ENCODE measurements at places on chromosomes 16 and 17.
A peak's percentile ranks its signal among the peaks of the same experiment; 100 is the strongest.

DNA sequence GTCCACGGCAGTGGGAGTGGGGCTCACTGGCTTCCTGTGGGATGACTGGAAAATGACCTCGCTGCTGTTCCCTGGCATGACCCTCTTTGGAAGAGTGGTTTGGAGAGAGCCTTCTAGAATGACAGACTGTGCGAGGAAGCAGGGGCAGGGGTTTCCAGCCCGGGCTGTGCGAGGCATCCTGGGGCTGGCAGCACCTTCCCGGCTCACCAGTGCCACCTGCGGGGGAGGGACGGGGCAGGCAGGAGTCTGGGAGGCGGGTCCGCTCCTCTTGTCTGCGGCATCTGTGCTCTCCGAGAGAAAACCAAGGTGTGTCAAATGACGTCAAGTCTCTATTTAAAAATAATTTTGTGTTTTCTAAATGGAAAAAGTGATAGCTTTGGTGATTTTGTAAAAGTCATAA is 7.8 kb upstream of the RNF213 start:
- peak; percentile 78 for DNase-seq

DNA sequence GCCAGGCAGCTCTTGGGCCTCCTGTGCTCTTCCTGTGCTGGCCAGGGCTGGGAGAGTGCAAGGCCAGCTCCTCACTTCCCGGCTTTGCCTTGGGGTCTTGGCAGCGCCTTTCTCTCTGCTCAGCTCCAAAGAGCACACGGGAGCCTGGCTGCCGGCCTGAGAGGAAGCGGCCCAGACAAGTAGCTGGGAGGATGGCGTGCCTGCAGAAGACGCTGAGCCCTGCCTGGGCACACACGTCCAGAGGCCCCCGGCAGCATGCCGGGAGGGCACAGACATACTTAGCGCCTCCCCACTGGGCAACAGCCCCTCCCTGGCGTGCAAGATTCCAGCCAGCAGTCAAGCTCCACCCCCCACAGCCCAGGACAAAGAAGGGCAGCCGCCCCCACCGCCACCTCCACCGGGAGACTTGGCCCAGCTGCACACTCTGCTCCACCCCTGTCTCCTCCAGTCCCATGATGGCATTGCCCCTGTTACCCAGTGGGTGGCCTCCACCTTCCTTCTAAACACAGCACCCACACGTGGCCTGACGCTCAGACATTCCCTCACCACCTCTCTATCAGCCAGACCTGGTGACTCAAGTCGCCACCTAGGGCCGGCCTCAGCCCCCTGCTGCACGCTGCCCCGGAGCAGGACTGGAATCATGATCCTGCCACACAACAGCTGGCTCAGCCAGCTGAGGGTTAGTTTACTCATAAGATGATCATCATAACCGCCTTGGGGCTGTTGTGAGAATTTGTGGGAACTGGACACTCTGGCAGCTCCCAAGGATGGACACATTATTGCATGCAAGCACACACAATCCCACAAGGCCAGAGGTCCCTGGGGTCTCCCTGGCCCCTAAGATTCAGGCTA is 12.4 kb downstream of the SGCA start:
- peak; percentile 31 for DNase-seq

DNA sequence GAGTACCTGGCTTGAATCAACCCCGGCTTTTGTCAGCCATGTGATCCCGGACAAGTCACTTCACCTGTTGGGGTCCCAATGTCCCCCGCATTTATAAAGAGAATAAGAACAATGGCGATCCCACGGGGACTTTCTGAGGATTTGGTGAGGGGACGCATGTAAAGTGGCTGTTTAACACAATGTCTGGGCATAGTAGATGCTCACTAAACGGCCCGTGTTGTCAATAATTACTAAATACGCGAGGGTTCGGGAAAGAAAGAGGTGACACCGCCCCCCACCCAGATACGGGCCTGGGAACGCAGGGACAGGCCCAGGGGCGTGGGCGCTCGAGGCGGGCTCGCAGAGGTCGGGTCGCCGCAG is 1.8 kb downstream of the SYNGR3 start:
- no peak for DNase-seq

- no peak for DNase-seq
Observed at GRCh38 chr17:2947996-2948550, 115.3 kb downstream of the OR1D5 start.

- DNase-seq = peak; percentile 46
Observed at GRCh38 chr17:67390646-67391361, 13.7 kb downstream of the PITPNC1 start.

DNA sequence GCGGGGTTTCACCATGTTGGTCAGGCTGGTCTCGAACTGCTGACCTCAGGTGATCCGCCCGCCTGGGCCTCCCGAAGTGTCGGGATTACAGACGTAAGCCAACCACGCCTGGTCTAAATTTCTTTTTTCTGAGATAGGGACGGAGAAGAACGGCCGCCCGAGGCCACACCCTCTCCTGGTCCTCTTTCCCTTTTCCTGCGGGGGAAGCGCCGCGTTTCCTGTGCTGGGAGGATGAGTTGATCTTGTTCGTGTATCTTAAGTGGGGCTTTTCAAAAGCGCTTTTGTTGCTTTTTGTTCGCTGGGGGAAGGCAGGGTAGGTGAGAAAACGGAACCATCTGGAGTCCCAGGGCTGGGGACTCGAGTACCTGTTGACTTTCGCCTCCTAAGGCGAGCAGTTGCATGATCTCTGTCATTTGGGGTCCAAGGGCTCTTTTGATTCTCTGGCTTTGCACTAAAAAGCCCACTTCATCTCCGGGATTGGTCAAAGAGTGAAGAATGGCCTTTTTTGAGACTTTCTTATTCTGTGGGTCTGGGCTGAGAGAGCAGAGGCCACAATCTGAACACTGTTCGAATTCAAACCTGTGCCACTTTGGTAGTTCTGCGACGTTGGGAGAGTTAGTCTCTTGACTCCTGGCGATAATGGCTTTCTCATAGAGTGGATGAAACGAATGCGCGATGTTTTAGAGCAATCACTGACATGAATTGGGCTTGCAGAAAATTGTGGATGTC is 1.3 kb downstream of the FUS start:
- peak; percentile 25 for DNase-seq

GRCh38 chr17:62134397-62134796 is 69.3 kb upstream of the MED13 start:
- no peak for DNase-seq

GRCh38 chr17:63635787-63636186 is 13.6 kb downstream of the MAP3K3 start:
- no peak for DNase-seq

GRCh38 chr16:84656649-84657048 is 8.3 kb downstream of the KLHL36 start:
- DNase-seq = no peak

DNA sequence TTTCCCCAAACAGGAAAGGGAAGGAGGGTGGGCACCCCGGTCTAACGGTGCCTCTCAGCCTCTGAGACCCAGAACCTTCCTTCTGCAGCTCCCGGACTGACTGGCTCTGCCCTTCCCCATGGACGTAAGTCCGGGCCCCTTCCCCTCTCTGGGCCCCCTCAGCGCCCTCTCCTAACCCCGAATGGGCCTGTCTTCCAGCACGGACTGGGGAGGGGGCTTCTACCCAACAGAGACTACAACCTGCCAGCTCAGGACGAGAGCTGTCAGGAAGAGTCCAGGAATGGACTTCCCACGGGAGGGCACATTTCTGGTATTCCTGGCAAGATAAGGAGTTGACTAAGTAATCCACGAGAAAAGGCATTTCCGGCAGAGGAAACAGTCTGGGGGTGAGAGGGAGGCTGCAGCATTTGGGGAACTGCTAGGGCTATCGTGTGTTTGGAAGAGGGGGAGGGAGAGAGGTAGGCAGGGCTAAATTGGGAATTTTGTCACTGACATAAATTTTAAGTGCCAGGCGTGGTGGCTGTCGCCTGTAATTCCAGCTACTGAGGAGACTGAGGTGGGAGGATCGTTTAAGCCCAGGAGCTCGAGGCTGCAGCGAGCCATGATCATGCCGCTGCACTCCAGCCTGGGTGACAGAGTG is 12.1 kb upstream of the ALDOA start:
- no peak for DNase-seq

- no peak for DNase-seq
Observed at GRCh38 chr16:72442385-72443158, 270.6 kb upstream of the PMFBP1 start.

DNA sequence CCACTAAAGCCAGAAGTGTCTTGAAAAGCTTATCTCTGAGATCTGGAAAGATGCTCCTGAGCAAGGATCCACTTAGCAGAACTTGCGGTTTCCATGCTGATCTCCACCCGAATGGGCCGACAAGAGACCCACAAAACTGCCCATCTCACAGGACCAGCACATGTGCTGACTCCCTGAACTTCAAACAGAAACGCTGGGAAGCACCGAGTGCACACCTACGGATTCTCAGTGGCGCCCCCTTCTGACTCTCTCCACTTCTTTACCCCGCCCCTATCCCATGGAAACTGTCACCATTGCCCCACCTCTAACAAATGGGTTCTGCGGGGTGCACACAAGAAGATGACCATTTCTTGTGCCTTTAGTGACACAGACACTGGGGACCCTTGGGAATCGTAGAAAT is 21.4 kb downstream of the CDRT4 start:
- no peak for DNase-seq
